ENCODE measurements at places on chromosomes 12 and 14. TPM values are rescaled to one million over a fixed set of nuclear protein-coding genes. Genes with fewer than 3 reads are reported as not detected.

The SLCO1A2 gene
- polyA plus RNA-seq, result not detected

The RBP5 gene
- polyA plus RNA-seq, result not detected

The IL22 gene
- not detected for polyA plus RNA-seq

The GTF2A1 gene
- 9.2 TPM for polyA plus RNA-seq

The CPSF6 gene
- 10.7 TPM for polyA plus RNA-seq

The KRT79 gene
- not detected for polyA plus RNA-seq

The KRT6C gene
- polyA plus RNA-seq, result not detected

The RASSF9 gene
- not detected for polyA plus RNA-seq

The PTHLH gene
- not detected for polyA plus RNA-seq

The TAS2R50 gene
- polyA plus RNA-seq, result not detected

The PMCH gene
- polyA plus RNA-seq, result not detected

The SERPINA10 gene
- polyA plus RNA-seq, result not detected

The SLC39A2 gene
- polyA plus RNA-seq, result not detected

The IFNG-AS1 gene
- polyA plus RNA-seq, result not detected

The TMEM179 gene
- polyA plus RNA-seq, result not detected

The KRT85 gene
- polyA plus RNA-seq, result not detected

The MFAP5 gene
- not detected for polyA plus RNA-seq

The SERPINA12 gene
- polyA plus RNA-seq, result not detected

The KRT72 gene
- polyA plus RNA-seq, result not detected

The WNT1 gene
- polyA plus RNA-seq, result not detected

The DPY19L2 gene
- not detected for polyA plus RNA-seq

The ACTN1 gene
- polyA plus RNA-seq, result 41.4 TPM

The PLXNC1 gene
- polyA plus RNA-seq, result 14.3 TPM

The NPFF gene
- 0.79 TPM for polyA plus RNA-seq

The CNTN1 gene
- not detected for polyA plus RNA-seq

The GNB3 gene
- polyA plus RNA-seq, result 0.31 TPM

The STXBP6 gene
- 0.25 TPM for polyA plus RNA-seq

The WBP11 gene
- 12.2 TPM for polyA plus RNA-seq

The BMAL2 gene
- 0.55 TPM for polyA plus RNA-seq

The LTBP2 gene
- 0.04 TPM for polyA plus RNA-seq

The CYP46A1 gene
- not detected for polyA plus RNA-seq

The KERA gene
- not detected for polyA plus RNA-seq

The CCDC92 gene
- polyA plus RNA-seq, result 11.6 TPM

The RESF1 gene
- 26.8 TPM for polyA plus RNA-seq

The NYNRIN gene
- 0.18 TPM for polyA plus RNA-seq

The TAS2R19 gene
- not detected for polyA plus RNA-seq

The KRT1 gene
- polyA plus RNA-seq, result not detected

The KCNH5 gene
- polyA plus RNA-seq, result not detected

The PLA2G1B gene
- polyA plus RNA-seq, result not detected

The SFSWAP gene
- 27.0 TPM for polyA plus RNA-seq

The EXOC3L4 gene
- polyA plus RNA-seq, result not detected

The RNASE7 gene
- polyA plus RNA-seq, result not detected

The NELL2 gene
- 0.09 TPM for polyA plus RNA-seq

The SYT10 gene
- not detected for polyA plus RNA-seq

The GLI1 gene
- not detected for polyA plus RNA-seq

The EFS gene
- polyA plus RNA-seq, result not detected

The MAGOHB gene
- polyA plus RNA-seq, result 23.5 TPM

The NFATC4 gene
- not detected for polyA plus RNA-seq

The MYF5 gene
- not detected for polyA plus RNA-seq

The IGF1 gene
- not detected for polyA plus RNA-seq

The MAP1LC3B2 gene
- polyA plus RNA-seq, result 12.9 TPM

The COX8C gene
- polyA plus RNA-seq, result not detected

The TAS2R42 gene
- polyA plus RNA-seq, result not detected

The CCDC196 gene
- polyA plus RNA-seq, result not detected

The KRT83 gene
- not detected for polyA plus RNA-seq

All from CD14-positive monocyte (primary cell).